ENCODE measurements at places on chromosomes 5 and 9.
A peak's percentile ranks its signal among the peaks of the same experiment; 100 is the strongest.

GRCh38 chr9:128325629-128326028 lies 3.0 kb downstream of the COQ4 start:
- no peak for DNase-seq

DNA sequence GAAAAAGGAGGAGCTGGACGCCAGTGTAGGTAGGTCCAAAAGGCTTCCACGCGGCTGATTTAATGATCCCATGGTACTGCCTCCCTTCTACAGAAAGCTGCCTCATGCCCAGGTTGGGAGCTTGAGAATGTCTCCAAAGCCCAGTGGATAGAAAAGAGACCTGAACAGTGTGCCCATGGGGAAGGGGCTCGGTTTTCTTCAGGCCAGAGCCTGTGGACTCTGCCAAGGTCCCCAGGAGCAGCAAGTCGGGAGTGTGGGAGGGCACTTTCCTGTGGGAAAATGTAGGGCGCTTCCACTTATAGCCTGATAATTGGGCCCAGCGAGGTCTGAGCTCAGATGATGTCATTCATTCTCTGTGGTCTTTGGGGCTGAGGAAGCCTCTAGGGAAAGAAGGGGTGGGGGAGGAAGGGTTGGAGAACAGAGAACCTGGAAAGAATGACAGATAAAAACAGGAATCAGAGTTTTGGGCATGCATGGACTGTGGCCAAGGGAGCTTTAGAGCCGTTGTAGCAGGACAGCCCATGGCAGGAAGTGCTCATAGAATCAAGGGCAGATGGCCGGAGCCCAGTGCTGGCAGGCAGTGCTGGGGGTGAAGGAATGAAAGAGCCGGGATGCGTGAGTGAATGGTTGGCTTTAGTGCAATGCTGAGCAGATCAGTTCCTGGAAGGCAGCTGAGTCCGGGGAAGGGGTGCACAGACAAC lies 42.5 kb upstream of the SH3PXD2B start:
- DNase-seq = peak; percentile 5

- DNase-seq = no peak
Measured at GRCh38 chr9:129237803-129238202, 59.7 kb upstream of the IER5L start.

- DNase-seq = peak; percentile 82
Measured at GRCh38 chr9:6930827-6931226, 173.1 kb downstream of the KDM4C start.

DNA sequence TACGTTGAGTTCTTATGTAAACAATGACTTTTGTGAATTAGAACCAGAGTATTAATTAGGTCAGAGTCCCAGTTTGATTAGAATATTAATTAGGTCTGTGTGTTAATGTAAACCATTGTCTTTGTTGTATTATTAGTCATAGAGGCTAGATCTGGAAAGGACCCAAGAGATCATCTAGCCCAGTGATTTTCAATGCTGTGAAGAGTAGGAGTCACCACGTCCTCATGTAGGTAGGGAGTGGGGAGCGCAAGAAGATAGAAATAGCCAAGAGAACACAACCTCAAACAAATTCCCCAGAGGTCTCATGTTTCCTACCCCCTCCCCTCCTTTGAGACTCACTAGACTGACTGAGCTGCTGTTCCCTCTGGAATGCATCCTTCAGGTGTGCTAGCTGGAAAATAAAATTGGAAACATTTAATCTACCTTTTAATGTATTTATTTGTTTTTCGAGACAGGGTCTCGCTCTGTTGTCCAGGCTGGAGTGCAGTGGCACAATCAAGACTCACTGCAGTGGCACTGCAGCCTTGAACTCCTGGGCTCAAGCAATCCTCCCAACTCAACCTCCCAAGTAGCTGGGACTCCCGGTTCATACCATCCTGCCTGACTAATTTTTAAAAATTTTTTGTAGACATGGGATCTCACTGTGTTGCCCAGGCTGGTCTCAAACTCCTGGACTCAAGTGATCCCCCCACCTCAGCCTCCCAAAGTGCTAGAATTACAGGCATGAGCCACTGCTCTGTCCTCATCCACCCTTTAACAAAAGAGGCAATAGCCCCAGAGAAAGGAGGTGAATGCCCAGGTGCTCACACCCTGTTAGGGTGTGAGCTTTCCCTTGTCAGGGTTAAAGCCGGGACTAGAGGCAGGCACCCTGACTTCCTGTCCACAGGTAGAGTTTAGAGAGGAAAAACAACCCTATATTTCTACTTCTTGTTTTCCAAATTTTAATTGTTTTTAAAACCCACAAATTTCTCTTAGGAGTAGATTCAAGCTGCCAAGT lies 92.9 kb downstream of the INIP start:
- DNase-seq = no peak

DNA sequence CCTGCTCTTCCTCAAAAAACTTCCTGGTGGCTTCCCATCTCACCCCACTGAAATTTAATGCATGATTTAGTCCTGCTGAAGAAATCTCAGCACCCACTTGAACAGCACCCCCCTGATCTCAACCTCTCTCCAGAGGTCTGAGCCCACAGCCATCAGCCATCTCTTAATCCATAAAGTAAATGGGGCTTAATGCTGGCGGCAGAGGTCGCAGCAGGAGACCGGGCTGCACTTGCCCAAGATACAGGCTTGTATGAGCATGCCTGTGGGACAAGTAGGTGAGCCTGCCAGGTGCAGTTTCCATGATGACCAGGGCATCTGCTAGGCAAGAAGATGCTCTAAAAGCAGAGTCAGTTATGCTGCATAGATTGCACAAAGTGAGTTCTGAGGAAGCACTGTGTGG lies 52.4 kb upstream of the CTXN3 start:
- DNase-seq = no peak

DNA sequence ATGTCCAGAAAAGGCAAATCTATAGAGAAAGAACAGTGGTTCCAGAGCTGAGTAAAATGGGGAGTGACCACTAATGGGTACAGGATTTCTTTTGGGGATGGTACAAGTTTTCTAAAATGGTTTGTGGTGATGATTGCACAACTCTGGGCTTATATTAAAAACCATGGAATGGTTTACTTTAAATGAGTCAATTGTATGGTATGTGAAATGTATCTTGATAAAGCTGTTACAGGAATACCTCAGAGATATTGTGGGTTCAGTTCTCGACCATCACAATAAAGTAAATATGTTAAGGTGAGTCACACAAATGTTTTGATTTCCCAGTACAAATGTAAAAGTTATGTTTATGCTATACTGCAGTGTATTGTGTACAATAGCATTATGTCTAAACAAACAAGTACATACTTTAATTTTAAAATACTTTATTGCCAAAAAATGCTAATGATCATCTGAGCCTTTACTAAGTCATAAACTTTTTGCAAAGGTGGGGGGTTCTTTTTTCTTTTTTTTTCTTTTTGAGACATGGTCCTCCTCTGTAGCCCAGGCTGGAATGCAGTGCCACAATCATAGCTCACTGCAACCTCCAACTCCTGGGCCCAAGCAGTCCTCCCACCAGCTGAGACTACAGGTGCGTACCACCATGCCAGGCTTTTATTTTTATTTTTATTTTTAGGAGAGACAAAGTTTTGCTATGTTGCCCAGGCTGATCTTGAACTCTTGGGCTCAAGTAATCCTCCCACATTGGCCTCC lies 65.9 kb downstream of the SHOC1 start:
- peak; percentile 92 for DNase-seq

GRCh38 chr5:54639621-54640020 lies 122.1 kb downstream of the SNX18 start:
- DNase-seq = no peak

DNA sequence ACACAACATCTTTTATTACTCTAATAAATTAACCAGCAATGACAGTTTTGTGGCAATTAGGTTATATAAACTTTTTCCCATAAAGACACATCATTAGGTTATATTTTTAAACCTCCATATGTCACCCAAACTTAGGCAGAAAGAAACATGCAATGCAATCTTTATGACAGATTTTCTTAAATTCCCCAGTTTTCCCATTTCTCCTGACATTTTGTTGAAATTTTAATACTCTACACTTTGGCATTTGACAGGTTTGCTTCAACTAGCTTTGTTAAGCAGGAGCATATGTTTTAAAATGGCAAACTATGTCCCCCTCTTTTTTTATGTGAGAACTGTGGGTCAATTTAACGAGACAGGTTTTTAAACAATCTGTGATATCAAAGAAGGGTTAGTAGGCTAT lies 155.5 kb downstream of the GABRB2 start:
- DNase-seq = no peak

DNA sequence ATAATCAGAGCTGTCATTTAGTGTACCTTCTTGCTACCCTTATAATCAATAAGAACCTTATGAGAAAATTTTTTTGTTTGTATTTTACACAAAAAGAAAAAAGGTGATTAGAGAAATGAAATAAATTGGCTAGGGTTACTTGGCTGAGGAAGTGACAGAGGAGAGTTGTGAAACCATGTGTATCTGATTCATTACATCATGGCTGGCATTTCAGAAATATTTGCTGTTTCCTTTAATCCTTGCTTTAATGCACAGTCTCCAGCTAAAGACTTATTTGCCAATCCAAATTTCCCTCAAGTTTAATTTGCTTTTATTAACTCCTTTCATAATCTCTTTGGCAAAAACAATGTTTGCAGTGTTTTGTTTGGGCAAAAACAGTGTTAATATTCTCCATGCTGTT lies 543.1 kb downstream of the KIF4B start:
- no peak for DNase-seq

GRCh38 chr5:106376522-106376921 lies 1294.2 kb downstream of the EFNA5 start:
- DNase-seq = peak; percentile 41

GRCh38 chr5:128494516-128494915 lies 43.5 kb downstream of the FBN2 start:
- peak; percentile 30 for DNase-seq

GRCh38 chr9:33780276-33780675 lies 15.1 kb upstream of the PRSS3 start:
- no peak for DNase-seq

- no peak for DNase-seq
Measured at GRCh38 chr5:109484597-109484996, 74.8 kb upstream of the PJA2 start.

GRCh38 chr5:92885950-92886349 lies 695.1 kb downstream of the NR2F1-AS1 start:
- DNase-seq = no peak

DNA sequence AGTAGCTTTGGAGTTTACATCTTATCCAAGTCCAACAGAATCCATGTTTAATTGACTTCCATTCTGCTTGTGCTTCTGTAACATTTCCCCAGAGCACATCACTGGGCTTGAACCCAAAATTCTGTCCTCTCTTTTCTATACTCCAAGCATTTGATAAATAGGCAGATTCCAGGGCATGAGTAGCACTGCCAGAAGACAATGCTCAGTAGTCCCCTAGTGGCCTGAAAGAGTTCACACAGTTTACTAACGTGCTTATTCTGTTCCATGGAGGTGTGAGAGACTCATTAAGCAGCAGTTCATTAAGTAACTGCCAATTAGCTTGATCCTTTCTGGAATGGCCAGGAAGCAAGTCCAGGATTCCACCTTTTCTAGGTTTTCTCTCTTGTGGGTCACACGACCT lies 9.4 kb upstream of the GABRA6 start:
- DNase-seq = no peak

DNA sequence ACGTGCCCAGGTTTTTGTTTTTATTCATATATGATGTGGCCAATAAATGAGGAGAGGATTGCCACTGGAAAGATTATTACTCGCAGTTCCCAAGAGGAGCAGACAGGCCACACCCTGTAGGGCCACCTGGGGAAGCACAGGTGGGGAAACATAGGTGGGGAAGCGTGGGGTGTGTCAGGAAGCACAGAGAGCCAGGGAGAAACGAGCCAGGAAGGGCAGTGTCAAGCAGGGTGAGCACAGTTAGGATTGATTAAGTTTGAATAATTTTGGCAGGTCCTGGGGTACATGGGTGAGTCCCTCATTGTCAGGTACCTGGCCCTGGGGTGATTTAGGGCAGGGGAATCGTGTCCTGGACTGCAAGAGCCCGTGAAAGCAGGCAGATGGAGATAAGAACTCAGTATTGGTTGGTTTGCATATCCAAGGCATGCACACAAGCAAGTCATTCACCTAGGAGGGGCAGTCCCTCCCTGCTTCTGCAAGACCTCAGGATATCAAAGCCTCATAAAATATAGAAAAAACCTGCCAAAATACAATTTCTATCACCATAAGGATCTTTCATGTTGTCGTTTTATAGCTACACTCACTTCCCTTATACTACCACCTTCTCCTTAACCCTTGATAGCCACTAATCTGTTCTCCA lies 22.4 kb downstream of the MVB12B start:
- DNase-seq = no peak

DNA sequence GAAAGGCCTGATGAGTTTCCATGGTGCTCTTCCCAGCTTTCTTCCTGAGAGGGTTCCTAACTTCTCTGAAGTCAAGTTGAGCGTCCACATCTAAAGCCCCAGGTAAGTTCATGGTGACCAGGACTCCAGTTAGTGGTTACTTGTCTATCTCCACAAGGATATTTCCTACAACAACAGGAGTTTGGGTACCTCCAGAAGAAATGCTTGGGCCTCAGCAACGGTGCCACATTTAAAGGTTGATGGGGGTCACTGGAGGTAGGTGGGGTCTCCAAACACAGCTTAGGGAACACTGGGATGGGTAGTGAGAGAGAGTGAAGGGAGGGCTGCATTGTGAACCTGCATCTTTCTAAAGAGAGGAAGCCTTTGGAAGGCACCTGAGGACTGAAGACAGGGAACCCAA lies 123.4 kb downstream of the BOD1 start:
- DNase-seq = no peak

DNA sequence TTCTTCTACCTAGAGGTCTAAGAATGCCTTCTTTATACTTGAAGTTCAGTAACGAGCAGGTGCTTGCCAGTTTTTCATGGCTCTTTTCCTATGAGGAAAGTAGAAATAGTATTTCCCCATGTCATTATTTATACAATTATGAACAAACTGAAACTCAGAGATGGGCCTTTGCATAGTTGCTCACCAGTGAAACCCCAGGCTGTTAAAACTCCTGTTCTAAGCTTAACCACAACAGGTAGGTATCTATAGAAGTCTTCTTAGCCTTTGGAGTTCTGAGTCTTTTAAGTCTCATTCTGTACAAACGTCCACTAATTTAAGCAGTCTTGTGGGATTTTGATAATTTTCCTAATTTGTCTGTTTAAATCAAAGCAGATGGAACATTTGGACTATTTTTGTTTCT lies 90.1 kb downstream of the STARD4 start:
- DNase-seq = no peak

GRCh38 chr5:56810826-56811225 lies 4.5 kb upstream of the MAP3K1 start:
- no peak for DNase-seq
